ENCODE measurements at places on chromosomes 7 and 10.

GRCh38 chr10:17847585-17848296, 38.6 kb downstream of the MRC1 start:
- no peak for DNase-seq

- DNase-seq, result no peak
Observed at GRCh38 chr10:61684894-61685507, 22.3 kb downstream of the CABCOCO1 start.

DNA sequence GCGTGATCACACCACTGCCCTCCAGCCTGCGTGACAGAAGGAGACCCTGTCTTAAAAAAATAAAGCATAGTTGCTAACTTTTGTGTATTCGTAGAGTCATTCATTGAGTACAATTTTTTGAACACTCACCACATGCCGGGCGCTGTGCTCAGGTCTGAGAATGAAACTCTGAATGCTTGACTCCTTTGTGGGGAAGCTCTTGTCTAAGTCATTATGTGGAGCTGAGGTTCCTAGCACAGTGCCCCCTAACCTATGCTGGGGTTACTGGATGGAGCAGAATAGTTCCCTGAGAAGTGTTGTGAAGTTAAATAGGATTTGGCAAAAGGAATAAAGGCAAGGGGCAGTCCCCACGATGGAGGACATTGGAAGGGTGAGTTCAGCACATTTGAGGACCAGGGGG, 123.3 kb downstream of the CELF2 start:
- DNase-seq, result no peak

GRCh38 chr10:74011770-74012169, 13.9 kb downstream of the VCL start:
- DNase-seq, result peak; percentile 75

DNA sequence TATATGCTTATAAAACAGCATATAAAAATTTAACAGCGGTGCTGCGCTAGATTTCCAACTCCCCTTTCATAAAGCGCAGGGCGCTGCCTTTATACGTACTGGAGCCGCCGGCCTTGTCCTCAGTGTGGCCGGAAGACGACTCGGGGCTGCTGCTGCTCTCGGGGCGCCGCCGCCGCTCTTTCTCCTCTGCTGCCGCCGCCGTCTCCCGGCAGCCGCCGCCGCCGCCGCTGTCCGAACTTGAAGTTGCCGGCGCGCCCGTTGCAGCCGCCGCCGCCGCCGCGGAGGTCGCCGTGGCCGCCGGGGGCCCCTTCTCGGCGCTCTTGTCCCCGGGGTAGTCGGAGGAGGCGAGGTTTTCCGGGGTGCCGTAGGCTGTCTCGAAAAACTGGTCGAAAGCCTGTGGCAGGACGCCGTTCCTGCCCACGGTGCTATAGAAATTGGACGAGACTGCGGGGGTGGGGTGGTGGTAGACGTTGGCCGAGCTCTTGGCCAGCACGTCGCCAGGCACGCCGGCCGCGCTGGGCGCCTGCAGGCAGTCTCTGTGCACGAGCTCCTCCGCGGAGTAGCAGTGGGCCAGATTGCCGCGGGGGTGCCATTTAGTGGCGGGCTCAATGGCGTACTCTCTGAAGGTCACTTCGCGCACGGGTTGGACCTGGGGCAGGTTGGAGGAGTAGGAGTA, 557 bp downstream of the HOXA11 start:
- DNase-seq, result peak; percentile 49

DNA sequence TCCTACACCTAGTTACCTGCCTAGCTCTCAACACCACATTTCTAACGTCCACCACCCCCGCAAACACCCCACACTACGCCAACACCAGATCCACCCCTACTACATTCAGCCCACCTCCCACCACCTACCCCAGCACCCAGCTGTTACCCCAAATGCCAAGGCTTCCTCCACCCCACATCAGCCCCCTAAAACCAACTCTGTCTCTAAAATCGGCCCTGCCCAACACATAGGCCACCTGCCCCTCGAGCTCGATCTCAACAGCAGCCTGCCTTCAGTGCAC, 53.3 kb upstream of the SLF2 start:
- no peak for DNase-seq

GRCh38 chr10:18144928-18145327, 4.7 kb downstream of the CACNB2 start:
- DNase-seq, result no peak

DNA sequence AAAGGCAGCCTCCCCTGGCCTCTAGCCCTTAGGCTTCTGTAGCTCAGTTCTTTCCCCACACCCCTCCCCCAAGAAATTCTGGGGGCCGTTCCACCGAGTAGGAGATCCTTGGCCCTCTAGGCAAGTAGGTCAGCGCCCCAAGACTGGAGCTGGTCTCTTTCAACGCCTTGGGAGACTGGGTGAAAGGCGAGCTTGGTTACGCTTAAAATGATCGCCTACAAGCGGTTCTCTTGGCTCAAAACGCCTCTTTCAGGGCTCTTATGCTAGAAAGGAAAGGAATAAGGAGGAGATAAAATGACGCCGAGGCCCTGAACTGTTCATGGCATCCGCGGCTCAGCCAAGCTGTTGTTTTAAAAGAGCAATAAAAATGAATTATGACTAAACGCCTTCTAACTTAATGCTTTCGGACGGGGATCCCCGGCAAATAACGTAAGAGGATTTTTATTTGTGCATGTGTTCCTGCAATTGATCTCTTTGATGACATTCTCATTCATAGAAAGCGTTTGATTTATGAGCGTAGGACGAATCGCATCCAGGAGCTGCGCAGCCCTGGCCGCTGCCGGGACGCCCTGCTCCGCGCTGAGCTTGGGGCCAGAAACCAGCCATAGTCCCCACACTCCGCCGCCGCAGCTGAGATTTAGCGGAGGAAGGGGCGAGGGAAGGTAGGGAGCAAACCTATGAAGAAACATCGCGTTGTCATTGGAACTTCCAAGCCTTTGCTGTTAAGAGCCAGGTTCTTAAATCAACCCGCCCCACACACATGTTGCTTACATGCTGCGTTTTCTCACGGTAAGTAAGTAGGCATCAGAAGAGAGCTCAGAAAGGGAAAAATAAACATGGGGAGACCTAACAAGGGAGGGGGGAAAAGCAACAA, 3.0 kb upstream of the HOXA1 start:
- peak; percentile 47 for DNase-seq

- no peak for DNase-seq
Observed at GRCh38 chr7:93036149-93036640, 81.6 kb downstream of the SAMD9 start.

GRCh38 chr10:64419461-64419860, 898.3 kb downstream of the REEP3 start:
- DNase-seq, result no peak
